ENCODE measurements at places on chromosomes 7 and 10.

GRCh38 chr10:30294476-30295240 is 54.4 kb downstream of the MTPAP start:
- DNase-seq = peak; percentile 2

- no peak for DNase-seq
Measured at GRCh38 chr10:1651270-1651966, 85.9 kb downstream of the ADARB2 start.

DNA sequence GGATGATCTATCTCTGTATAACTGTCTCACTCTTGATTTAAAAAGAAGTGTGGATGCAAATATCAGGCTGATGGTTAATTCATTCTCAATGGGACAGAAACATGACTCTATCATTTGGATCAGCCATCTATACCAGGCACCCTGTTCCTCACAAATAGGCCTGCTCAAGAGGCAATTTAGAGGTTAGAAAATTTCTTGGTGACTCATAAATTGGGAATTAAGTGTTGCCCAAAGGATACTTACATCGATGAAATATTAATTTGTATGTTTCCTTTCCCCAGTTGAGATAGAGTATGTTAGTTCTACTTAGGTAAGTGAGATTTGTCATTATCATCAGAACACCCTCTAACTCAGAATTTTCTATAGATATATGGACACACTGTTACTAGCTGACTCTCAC is 57.7 kb downstream of the PRSS58 start:
- no peak for DNase-seq

DNA sequence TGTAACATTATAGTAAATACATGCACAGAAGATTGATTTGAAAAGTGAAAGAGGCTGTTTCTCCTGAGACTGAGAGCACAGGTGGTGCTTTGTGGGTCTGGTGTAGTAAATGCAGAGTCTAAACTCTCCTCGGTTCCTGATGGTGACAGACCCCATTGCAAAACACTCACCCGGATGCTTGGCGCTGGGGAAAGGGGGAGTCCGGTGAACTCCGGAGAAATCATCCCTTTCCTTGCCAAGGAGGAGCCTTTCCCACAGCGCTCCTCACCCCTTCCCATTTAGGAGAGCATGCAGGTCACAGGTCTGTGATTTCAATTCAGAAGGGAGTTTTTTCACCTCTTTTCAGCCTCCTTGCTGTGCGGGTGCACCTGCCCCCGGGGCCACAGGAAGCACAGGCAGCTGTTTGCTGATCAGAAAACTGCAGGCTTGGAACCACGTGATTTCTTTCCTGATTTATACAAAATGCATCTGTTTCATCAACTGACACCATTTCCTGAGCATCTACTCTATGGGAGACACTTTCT is 75.6 kb upstream of the LYZL2 start:
- DNase-seq = no peak

GRCh38 chr7:124813994-124814798 is 48.6 kb upstream of the GPR37 start:
- no peak for DNase-seq
